ENCODE measurements at places on chromosomes 5 and 9.

- no peak for DNase-seq
Measured at GRCh38 chr5:157594257-157594656, 18.7 kb upstream of the ADAM19 start.

GRCh38 chr9:93603011-93603410 is 26.6 kb downstream of the PHF2 start:
- no peak for DNase-seq

DNA sequence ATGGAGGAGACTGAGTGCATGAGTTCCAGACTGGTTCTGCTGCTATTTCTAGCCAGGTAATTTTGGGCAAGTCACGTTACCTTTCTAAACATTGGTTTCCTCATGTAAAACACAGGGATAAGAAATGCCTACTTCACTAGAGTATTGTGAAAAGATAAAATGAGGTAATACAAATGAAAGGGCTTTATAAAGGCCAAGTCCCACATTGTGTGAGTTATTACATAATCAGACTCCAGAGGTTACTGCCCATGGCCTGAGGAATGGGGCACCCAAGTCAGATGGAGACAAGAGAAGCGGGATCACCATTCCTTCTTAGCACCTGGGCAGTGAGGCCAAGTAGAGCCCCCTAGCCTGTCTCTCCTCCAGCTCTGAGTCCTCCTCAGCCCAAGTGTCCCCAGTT is 7.5 kb downstream of the HBEGF start:
- DNase-seq, result no peak

DNA sequence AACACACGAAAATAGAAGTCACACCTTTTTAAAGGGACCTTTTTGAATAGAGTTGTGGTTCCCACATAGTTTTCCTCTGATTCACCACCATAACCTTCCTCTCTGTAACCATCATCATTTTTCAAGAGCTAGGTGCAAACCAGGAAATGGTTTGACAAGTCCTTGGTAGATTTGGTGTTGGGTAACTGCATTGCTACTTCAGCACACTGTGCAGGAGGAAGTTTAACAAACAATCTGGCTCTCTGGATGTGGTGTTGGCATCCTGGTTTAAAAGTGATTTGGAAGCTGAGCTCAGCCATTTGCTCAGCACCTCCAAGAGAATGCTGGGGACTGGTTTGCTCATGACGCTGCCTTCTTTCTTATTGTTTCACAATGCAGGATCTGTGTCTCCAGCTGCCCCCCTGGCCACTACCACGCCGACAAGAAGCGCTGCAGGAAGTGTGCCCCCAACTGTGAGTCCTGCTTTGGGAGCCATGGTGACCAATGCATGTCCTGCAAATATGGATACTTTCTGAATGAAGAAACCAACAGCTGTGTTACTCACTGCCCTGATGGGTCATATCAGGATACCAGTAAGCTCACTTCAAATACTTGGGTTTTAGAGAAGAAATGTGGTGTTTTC is 213.1 kb downstream of the RFK start:
- no peak for DNase-seq

GRCh38 chr5:17381932-17382331 is 116.1 kb upstream of the TAF11L2 start:
- DNase-seq, result no peak
